ENCODE measurements at places on chromosomes 2 and 18. TPM values are rescaled to one million over a fixed set of nuclear protein-coding genes. Genes with fewer than 3 reads are reported as not detected.

DNA sequence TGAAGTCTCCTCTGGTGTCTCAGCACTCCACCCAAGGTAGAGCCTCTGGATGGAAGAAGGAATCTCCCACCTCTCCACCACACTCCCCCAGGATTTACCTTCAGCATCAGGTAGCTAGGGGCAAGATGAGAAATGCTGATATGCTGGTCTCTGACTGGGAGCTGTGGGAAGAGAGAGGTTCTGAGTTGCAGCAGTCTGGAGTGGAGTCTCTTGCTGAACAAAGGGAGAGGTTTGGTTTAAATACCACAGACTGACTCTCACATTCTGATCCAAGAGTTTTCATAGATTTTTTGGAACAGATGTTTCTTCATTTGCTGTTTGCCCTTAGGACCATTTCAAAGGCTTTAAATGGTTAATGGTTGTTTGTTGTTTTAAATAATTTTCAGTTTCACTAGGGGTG lies 1.1 kb upstream of the CFLAR start:
- H3K4me3 ChIP-seq: peak overlapping the region; percentile 7
- H3K27me3 ChIP-seq: no peaks in the 10 kb centered on the region
- H3K4me1 ChIP-seq: no peaks in the 10 kb centered on the region

The DCC gene
- 0.35 TPM for total RNA-seq

- no peak for DNase-seq
- H3K27me3 ChIP-seq: no peaks in the 10 kb centered on the region
- H3K36me3 ChIP-seq: peaks cover 81% of the 10 kb centered on the region
- no peaks in the 10 kb centered on the region for H3K4me1 ChIP-seq
- H3K27ac ChIP-seq: no peak overlapping the region
- H3K4me3 ChIP-seq: no peak overlapping the region
Measured at GRCh38 chr2:128172191-128172590, 81.2 kb downstream of the UGGT1 start.

The ERMN gene
- total RNA-seq: 0.29 TPM

The CD28 gene
- total RNA-seq: not detected

DNA sequence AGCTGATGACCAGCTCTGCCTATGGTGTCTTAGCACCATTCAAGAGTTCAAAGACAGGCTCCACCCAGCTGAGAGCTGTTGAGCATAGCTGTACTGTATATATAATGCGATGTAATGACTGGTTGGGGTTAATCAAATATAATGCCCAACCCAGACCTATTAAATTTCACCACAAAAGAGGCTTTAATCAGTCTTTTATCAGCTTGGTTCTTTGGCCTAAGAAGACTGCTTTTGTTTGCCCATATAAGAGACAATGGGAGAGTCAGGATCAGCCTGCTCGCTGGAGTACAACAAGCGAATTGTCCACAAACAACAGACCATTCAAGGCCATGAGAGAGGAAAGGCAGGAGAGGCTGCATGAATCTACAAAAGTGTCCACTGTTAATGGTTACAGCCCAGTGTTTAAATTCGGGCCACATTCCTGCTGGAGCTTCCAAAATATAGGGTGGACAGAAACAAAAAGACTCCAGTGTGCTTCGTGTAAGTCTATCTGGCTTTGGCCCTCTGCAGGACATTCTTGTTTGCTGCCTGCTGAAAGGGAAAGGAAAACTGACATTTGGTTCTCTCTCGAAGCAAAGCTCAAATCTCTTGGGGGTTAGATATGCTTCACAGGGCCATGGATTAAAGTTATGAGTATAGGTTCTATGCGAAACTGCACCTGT lies 299.0 kb upstream of the FBXO11 start:
- peaks cover 13% of the 10 kb centered on the region for H3K4me1 ChIP-seq
- H3K27ac ChIP-seq: no peak overlapping the region

The DAW1 gene
- total RNA-seq: not detected

The TLX2 gene
- total RNA-seq: 0.20 TPM

The TEX44 gene
- not detected for total RNA-seq

GRCh38 chr2:185967335-185967734 lies 228.7 kb downstream of the FSIP2 start:
- no peaks in the 10 kb centered on the region for H3K27me3 ChIP-seq
- DNase-seq: no peak
- H3K4me3 ChIP-seq: no peak overlapping the region
- H3K36me3 ChIP-seq: peaks cover 5% of the 10 kb centered on the region
- no peak overlapping the region for H3K27ac ChIP-seq

DNA sequence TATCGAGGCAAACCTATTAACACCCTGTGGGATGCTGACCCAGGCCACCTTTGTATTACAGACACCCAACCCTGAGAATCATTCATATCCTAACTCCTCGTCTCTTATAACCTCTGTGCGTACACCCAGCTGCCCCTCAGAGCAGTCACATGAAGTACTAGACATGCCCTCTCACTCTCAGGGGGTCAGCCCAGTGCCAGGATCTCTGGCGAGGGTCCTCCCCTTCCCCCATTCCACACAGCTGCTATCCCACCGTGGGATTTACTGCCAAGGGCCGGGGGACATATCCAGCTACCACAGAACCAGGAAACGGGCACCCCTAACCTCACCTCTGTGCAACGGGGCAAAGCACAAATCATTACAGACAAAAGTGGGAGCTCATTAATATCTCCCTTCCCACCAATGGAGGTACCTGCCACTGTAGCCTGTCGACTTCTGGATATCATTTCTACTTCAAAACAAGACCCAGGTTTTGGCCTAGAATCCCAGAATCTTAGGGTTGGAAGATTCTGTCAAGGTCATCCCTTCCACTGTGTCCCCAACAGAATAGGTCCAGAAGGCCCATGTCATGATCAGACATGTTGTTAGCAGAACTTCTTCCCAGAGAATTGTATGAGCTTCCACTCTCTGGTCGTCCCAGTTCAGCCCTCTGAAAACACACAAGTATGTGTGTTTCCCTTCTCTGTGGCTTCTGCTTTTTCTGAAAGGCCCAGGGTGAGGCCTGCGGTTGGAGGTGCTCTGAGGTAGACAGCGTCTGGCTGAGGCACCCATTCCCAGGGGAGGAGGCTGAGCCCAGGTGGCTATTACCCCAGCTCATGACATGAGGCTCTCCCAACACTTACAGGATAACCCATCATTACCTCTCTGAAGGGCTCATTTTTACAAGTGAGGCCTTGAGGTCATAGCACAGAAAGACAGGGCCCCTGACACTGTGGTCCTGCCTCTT lies 1.7 kb downstream of the TMBIM1 start:
- no peak overlapping the region for H3K27ac ChIP-seq
- H3K4me1 ChIP-seq: peaks cover 5% of the 10 kb centered on the region
- no peak for DNase-seq
- peak overlapping the region; percentile 61 for H3K4me3 ChIP-seq

- H3K27me3 ChIP-seq: no peaks in the 10 kb centered on the region
- H3K4me1 ChIP-seq: no peaks in the 10 kb centered on the region
- H3K27ac ChIP-seq: no peak overlapping the region
- no peak overlapping the region for H3K4me3 ChIP-seq
- no peaks in the 10 kb centered on the region for H3K36me3 ChIP-seq
Measured at GRCh38 chr18:24413148-24413547, 13.3 kb upstream of the IMPACT start.

GRCh38 chr2:49306925-49307324 lies 152.6 kb upstream of the FSHR start:
- no peak for DNase-seq
- H3K36me3 ChIP-seq: no peaks in the 10 kb centered on the region
- no peak overlapping the region for H3K27ac ChIP-seq
- no peaks in the 10 kb centered on the region for H3K4me1 ChIP-seq
- H3K27me3 ChIP-seq: no peaks in the 10 kb centered on the region
- H3K4me3 ChIP-seq: no peak overlapping the region

DNA sequence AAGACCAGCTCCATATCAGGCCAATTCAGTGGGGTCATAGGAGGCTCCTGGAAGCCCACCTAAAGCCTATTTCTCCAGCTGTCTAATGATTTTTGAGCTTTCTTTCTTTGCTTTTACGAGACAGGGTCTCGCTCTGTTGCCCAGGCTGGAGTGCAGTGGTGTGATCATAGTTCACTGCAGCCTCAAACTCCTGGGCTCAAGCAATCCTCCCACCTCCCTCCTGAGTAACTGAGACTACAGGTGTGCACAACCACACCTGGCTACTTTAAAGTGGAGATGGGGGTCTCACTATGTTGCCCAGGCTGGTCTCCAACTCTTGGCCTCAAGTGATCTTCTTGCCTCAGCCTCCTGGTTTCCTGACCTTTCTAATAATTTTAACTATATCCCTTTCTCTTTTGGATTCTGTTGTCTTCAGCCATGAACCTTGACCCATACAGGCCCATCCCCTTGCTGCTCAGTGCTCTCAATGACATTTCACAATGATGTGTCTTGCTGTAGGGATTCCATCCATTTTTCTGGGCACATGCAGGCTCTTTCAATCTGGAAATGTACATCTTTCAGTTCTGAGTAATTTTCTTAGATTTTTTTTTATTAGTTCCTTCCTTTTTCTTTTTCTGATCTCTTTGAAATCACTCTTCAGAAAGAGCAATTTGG lies 29.7 kb downstream of the GNLY start:
- no peaks in the 10 kb centered on the region for H3K4me1 ChIP-seq
- no peaks in the 10 kb centered on the region for H3K27me3 ChIP-seq
- DNase-seq: no peak
- H3K36me3 ChIP-seq: no peaks in the 10 kb centered on the region
- H3K27ac ChIP-seq: no peak overlapping the region
- no peak overlapping the region for H3K4me3 ChIP-seq

DNA sequence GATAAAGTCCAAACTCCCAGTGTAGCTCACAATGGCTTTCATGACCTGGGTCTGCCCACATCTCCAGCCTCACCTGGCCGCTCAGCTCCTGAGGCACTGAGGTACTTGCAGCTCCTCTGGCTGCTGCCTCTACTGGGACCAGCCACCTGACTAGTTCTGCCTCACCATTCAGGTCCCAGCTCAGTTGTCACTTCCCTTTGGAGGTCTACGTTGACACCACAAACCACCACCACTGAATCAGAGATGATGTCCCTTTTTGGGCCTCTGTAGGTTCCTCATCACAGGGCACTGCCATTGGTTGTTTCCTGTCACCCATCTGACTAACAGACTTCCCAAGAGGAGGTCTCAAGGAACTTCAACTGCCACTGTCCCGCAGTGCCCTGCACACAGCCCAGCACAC lies 21.2 kb downstream of the SPP2 start:
- H3K4me1 ChIP-seq: no peaks in the 10 kb centered on the region
- no peak overlapping the region for H3K4me3 ChIP-seq
- no peak overlapping the region for H3K27ac ChIP-seq
- no peak for DNase-seq
- H3K27me3 ChIP-seq: no peaks in the 10 kb centered on the region
- peaks cover 1% of the 10 kb centered on the region for H3K36me3 ChIP-seq

DNA sequence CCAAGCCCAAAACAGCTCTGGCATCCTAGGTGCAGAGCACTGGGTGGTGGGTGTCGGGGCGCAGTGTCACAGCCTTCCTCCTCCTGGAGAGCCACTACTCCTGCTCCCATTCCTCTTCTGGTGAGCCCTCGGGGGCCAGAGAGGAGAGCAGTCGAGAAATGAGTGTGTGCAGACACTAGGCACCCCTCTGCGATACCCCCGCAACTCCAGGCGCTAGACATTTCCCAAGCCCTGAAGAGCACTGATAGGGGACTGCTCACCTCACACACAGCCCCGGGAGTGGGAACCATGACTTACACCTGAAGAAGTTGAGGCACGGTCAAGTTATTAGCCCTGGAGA lies 54.2 kb downstream of the FAM168B start:
- peaks cover 2% of the 10 kb centered on the region for H3K36me3 ChIP-seq
- no peak overlapping the region for H3K4me3 ChIP-seq
- H3K4me1 ChIP-seq: no peaks in the 10 kb centered on the region
- no peak overlapping the region for H3K27ac ChIP-seq

The STON1 gene
- 5.5 TPM for total RNA-seq

- H3K36me3 ChIP-seq: peaks cover under 1% of the 10 kb centered on the region
- H3K27me3 ChIP-seq: no peaks in the 10 kb centered on the region
- no peak overlapping the region for H3K27ac ChIP-seq
Measured at GRCh38 chr2:24351981-24352380, 8.4 kb downstream of the ITSN2 start.

DNA sequence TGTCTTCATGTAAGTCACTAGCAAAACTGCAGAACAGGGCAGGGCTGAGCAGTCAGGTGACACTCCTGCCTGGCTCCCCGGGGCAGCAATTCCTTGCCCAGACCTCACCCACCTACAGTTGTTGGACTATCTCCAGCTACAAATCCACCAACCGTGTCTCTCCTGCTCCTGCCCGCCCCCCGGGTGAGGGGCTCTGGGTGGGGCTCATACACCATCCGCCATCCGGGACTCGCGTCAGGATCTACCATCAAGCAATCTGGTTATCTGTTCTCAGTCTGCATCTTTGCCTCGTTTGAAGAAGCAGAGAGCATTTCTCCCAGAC lies 13.5 kb upstream of the GLI2 start:
- H3K4me3 ChIP-seq: no peak overlapping the region
- H3K27ac ChIP-seq: no peak overlapping the region
- DNase-seq: peak; percentile 20
- H3K36me3 ChIP-seq: peaks cover 22% of the 10 kb centered on the region
- H3K27me3 ChIP-seq: peaks cover 2% of the 10 kb centered on the region

- no peaks in the 10 kb centered on the region for H3K27me3 ChIP-seq
- no peak overlapping the region for H3K4me3 ChIP-seq
- peaks cover 2% of the 10 kb centered on the region for H3K4me1 ChIP-seq
Measured at GRCh38 chr18:6649421-6650126, 79.9 kb upstream of the ARHGAP28 start.

The CEP192 gene
- total RNA-seq: 23.5 TPM

The COX7A2L gene
- 103 TPM for total RNA-seq

DNA sequence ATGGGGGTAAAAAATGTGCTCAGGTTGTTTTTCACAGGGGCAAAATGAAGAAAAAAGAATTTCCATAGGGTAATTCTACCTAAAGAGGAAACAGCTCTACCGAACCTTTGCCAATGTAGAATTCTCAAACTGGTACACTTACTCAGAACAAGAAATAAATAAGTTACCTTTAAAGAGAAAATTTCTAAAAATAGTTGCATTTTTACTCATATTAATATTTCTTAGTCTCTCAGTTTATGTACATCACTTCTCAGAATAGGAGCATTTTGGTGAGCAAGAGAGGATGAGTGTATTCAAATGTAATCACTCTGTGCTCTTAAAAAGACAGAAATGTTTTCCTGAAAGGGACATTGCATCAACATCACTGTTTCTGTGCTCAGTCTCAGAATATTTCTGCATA lies 574.7 kb upstream of the SLC8A1 start:
- H3K4me1 ChIP-seq: no peaks in the 10 kb centered on the region
- no peak overlapping the region for H3K4me3 ChIP-seq
- no peak for DNase-seq
- no peaks in the 10 kb centered on the region for H3K27me3 ChIP-seq
- no peaks in the 10 kb centered on the region for H3K36me3 ChIP-seq
- no peak overlapping the region for H3K27ac ChIP-seq

DNA sequence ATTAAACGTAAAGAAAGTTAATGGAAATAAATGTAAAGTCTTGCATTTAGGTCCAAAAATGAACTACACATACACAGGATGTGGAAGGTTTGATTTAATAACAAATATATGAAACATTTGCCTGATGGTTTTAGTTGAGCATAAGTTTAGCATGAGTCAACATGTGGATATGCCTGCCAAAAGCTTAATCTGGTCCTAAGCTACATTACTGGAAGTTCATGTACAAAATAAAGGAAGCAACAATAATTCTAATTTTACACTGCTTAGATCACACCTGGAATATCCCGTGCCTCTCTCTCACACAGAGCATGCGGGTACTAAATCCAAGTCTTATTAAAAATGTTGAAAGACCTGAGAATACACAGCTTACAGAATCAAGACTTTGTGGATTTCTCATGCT lies 276.5 kb upstream of the NRP2 start:
- H3K4me3 ChIP-seq: no peak overlapping the region
- no peaks in the 10 kb centered on the region for H3K4me1 ChIP-seq
- no peaks in the 10 kb centered on the region for H3K36me3 ChIP-seq
- H3K27ac ChIP-seq: no peak overlapping the region

- H3K27ac ChIP-seq: peak overlapping the region; percentile 57
- no peaks in the 10 kb centered on the region for H3K36me3 ChIP-seq
- no peak for DNase-seq
- H3K4me3 ChIP-seq: no peak overlapping the region
- H3K27me3 ChIP-seq: no peaks in the 10 kb centered on the region
Measured at GRCh38 chr2:44744961-44745892, 196.3 kb upstream of the SIX3 start.

Data from H9 (cell line).